ENCODE measurements at places on chromosomes 13 and 19.
A peak's percentile ranks its signal among the peaks of the same experiment; 100 is the strongest.

DNA sequence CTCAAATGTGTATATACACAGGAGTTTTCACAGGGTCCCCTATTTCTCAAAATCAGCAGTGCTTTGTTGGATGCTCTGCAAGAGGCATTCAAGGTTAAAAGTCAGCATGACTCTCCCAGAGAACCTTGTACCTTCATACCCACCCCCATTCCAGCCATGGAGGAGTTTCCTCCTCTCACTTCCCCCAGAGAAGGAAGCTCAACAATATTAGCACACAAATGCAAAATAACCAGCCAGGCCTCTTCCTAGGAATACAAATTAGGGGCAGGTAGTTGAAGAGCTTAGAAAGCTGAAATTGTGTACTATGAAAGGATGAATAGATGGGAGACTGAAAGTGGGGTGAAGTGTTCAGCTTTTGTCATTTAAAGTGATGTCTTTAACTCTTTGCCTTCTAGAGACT, 43.8 kb downstream of the SPRY2 start:
- DNase-seq, result no peak

DNA sequence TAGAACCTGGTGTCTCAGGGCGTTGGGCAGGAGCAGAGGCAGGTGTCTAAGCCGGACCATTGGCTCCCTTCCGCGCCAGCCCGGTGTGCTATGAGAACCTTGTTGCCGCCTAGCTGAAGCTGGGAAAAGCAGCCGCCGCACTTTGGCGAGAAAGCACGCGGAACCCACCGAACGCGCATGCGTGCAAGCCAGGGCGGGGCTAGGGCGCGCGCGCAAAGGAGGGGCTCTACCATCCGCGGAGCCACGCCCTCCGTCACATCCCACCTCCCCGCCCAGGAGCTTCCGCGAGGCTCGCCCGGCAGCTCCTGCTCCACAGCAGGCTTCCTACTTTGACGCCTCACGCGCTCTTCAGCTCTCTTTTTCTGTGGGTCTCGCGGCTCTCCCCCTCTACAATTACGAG, 51.3 kb downstream of the WDR87 start:
- peak; percentile 30 for DNase-seq

GRCh38 chr19:15790096-15790495, 2.6 kb downstream of the OR10H5 start:
- DNase-seq, result no peak

DNA sequence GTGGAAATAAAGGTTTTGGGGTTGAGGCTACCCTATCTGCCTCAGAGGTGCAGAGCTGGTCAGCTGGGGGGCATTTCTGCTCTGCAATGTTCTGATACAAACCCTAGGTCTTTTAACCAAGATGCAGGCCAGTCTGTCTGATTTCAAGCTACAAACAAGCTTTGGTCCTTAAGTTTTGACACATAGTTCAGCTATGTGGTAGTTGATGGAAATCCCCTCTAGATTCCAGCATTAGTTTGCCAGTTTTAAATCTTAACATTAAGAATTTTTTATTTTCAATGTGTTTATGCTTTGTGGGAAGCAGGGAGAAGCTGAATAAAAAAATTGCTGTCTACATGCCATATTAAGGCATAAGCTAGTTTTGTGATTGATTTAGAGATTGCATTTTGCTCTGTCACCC, 225.7 kb downstream of the LMO7 start:
- no peak for DNase-seq

DNA sequence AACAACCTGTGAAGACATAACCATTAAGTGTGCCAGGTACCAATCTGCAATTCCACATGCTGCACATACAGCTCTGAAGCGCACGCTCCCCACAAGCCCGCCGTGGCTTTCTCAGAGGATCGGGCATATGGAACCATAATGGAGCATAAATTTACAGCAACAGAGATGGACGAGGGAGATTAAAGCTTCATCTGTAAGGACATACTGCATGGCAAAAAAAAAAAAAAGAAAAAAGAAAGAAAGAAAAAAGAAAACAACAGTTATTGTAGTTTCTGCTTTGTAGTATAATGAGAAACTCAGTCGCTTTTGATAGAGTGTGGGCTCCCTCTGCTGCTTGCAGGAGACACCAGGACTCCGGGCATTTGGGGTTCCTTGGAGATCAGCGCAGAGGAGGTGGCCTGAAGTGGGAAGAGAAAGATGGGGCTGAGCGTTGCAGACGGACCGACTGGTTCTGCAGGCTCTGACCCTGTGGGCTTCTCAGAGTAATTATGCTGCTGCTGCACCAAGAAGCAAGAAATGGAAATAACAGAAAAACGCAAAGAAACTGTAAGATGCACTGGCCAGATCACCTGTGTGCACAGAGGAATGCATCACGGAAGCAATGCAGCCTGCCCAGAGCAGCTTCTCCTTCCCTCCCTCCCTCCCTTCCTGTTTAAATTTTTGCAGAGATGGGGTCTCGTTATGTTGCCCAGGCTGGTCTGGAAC, 10.8 kb upstream of the PDCD5 start:
- DNase-seq, result peak; percentile 53

GRCh38 chr13:97127842-97128241, 94.3 kb upstream of the MBNL2 start:
- no peak for DNase-seq

Data from nucleus accumbens (tissue), 56 donors.